ENCODE measurements at places on chromosomes 1 and 21. TPM values are rescaled to one million over a fixed set of nuclear protein-coding genes. Genes with fewer than 3 reads are reported as not detected.

GRCh38 chr21:31176080-31176551 is 137.8 kb upstream of the KRTAP19-8 start:
- no peak overlapping the region for H3K4me3 ChIP-seq
- no peaks in the 10 kb centered on the region for H3K4me1 ChIP-seq
- H3K27ac ChIP-seq: no peak overlapping the region
- H3K27me3 ChIP-seq: no peaks in the 10 kb centered on the region
- H3K36me3 ChIP-seq: no peaks in the 10 kb centered on the region

Gene PTCH2
- not detected for total RNA-seq

GRCh38 chr1:47694011-47694890 is 256.4 kb downstream of the FOXD2 start:
- no peak overlapping the region for H3K4me3 ChIP-seq
- DNase-seq: peak; percentile 43
- H3K36me3 ChIP-seq: no peaks in the 10 kb centered on the region
- no peak overlapping the region for H3K27ac ChIP-seq

Gene ELF3
- total RNA-seq: 0.96 TPM

DNA sequence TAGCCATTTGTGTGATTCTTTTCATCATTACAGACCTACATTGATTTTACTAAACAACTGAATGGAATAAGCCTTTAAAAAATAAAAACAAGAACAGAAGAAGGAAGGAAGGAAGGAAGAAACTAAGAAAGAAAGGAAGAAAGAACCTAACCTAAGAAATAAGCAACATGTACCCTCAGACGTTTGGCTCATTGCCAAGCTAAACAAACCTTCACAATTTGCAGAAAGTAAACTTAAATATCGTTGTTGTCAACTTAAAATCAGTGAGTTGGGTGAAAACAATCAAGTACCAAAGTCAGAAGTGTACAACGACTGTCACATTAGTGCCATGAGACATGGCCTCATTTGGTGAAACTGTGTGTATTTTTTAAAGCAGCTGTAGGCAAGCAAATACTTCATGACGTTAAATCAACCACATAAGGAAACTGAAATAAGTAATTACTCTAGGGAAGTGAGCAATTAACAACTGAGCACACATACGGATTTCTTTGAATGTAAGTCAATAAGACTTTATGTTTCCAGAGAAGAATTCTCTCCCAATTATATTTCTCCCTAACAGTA is 313.1 kb upstream of the TMPRSS15 start:
- no peaks in the 10 kb centered on the region for H3K4me1 ChIP-seq
- no peak overlapping the region for H3K4me3 ChIP-seq
- DNase-seq: no peak
- H3K36me3 ChIP-seq: no peaks in the 10 kb centered on the region

DNA sequence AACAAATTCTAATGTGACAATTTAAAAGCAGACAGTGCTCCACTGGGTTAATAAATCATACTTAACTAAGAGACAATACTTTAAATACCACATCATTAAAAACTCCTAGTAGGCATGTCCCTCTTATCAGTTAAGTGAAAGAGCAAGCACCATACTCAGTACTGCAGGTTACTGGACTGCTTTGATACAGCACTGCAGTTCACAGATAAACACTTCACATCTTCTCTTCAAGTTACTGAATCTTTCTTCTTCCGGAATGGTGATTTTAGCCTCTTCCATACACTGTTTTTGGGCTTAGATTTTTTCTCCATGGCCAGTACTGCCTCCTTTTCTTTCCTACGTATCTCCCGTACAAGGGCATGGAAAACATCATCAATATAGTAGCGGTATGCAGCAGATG is 11.0 kb downstream of the RIT1 start:
- no peak overlapping the region for H3K27ac ChIP-seq
- no peak overlapping the region for H3K4me3 ChIP-seq
- DNase-seq: no peak
- H3K36me3 ChIP-seq: peaks cover 84% of the 10 kb centered on the region
- peaks cover 2% of the 10 kb centered on the region for H3K4me1 ChIP-seq

DNA sequence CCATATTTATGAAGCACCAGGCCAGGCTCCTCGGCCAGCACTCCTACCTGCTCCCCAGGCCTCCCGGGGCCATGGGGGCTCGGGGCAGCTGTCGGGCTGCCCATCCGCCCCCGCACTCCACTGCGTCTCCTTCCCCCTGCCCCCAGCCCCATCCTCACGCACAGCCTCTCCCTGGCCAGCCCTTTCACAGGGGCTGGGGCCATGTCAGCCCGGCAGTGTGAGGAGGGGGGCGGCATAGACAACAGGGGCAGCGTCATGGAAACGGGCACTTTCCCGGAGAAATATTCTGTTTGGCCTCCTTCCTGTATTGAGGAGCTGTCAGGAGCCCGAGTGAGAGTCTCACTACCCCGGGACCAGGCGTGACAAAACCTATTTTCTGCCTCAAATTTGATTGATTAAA is 87.3 kb downstream of the CASZ1 start:
- H3K27ac ChIP-seq: no peak overlapping the region
- H3K27me3 ChIP-seq: no peaks in the 10 kb centered on the region
- H3K36me3 ChIP-seq: no peaks in the 10 kb centered on the region
- H3K4me1 ChIP-seq: peaks cover 2% of the 10 kb centered on the region

Gene GNB1
- total RNA-seq: 170 TPM

Gene PRAMEF17
- not detected for total RNA-seq

Gene AMY2B
- total RNA-seq: 10.7 TPM

DNA sequence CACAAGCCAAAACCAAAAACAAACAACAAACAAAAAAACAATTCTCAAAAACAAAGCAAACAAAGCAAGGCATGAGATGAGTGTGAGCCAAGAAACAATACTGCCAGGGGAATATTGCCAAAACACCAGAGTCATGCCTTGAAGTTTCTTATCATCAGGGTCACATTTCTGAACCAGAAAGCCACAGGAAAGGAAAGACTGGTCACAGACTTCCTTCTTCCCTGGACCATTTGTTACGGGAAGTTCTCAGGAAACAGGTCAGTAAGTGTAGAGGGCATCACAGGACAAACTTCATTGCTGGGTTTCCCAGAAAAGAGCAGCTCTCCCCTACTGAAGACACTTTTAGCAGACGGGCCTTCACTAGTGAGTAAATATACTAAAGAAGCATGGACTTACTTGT is 191.2 kb downstream of the GABPA start:
- H3K36me3 ChIP-seq: no peaks in the 10 kb centered on the region
- H3K4me3 ChIP-seq: no peak overlapping the region
- peaks cover 46% of the 10 kb centered on the region for H3K4me1 ChIP-seq
- DNase-seq: no peak

All from ascending aorta (tissue), 2 donors.